SK-N-MC (cell line): ENCODE measurements at places on chromosomes 3 and 15.

GRCh38 chr3:131494706-131495105 is 8.1 kb downstream of the MRPL3 start:
- no peak for DNase-seq

DNA sequence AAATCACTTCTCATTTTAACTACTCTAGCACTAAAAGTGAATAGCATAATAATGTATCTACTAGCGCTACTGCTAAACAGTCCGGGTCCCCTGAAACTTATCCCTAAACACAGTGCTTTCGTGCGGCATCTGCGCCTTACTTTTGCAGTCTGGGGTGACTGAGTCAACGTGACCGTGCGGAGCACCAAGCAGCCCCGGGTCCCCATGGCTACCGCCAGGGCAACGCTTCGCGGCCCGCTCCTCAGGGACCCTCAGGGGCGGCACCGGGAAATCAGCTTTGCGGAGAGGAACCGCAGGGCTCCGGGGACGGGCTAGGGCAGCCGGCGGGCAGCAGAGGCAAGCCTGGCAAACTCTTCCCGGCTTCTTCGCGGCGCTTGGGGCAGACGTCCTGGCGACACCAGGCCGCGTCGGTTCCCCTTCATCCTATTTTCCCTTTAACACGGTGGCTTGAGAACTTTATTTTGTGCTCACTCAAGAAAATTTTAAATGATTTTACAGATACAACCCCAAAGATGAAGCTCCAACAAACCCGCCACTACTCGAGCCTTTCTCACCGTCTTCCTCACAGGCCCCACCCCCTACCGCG is 757 bp upstream of the DIPK2A start:
- no peak for DNase-seq

- no peak for DNase-seq
Measured at GRCh38 chr3:55526332-55527030, 39.4 kb upstream of the WNT5A start.

GRCh38 chr3:37291275-37291700 is 116.9 kb upstream of the LRRFIP2 start:
- no peak for DNase-seq

DNA sequence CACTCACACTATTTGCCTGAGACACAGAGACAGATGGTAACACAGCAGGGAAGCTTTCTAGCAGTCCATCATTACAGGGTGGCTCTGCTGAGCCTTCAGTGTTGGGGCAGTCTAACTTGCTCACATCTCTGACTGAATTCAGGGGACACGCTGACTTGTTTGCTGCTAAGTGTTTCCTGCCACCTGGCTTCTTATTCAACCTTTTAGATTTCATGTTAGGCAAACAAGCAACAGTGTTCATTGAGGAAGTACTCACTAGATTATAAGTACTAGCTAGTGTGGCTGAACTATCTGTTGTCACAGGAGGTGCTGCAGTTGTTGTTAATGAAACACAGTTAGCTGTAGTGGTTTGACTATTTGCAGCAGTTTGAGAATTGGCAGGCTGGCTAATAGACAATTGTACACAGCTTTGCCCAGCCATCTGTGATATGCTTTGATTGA is 37.3 kb downstream of the USF3 start:
- DNase-seq, result no peak

DNA sequence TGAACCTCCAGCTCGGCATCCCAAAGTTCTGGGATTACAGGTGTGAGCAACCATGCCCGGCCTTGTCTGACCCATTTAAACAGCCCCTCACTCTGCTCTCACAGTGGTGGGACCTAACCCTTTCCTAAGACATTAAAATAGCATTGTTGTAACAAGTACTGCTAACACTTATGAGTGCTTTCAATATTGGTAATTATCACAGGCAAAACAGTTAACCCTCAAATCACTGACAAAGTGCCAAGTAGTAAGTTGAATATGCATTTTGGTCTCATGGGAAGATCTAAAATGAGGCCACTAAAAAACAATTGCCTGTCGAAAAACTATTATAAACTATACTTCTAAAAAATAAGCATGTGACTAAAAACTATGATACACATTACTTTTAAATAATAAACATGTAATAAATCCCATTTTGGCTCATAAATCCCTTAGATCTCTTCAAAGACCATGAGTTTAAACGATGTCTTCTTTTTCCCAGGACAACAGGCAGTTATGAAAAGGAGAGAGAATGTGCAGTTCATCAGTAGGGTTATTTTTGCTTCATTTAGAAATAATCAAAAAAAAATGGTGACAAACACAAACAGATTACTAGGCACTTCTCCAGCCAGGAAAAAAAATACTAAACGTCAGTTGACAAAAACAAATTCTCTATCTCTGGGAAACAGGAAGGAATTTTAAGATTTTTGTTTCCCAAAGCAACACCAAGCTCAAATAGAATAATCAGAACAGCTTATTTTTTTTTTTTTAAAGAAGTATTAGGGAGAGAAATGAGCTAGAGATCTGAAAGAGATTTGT is 95.4 kb downstream of the RFTN1 start:
- no peak for DNase-seq

GRCh38 chr3:26683902-26684301 is 61.3 kb downstream of the LRRC3B start:
- no peak for DNase-seq

- DNase-seq, result no peak
Measured at GRCh38 chr3:161038725-161039124, 66.4 kb downstream of the B3GALNT1 start.

GRCh38 chr15:90620379-90621067 is 90.8 kb downstream of the CRTC3 start:
- DNase-seq, result no peak

GRCh38 chr3:26964313-26964712 is 341.7 kb downstream of the LRRC3B start:
- no peak for DNase-seq

GRCh38 chr3:138348754-138349739 is 668 bp downstream of the MRAS start:
- no peak for DNase-seq

DNA sequence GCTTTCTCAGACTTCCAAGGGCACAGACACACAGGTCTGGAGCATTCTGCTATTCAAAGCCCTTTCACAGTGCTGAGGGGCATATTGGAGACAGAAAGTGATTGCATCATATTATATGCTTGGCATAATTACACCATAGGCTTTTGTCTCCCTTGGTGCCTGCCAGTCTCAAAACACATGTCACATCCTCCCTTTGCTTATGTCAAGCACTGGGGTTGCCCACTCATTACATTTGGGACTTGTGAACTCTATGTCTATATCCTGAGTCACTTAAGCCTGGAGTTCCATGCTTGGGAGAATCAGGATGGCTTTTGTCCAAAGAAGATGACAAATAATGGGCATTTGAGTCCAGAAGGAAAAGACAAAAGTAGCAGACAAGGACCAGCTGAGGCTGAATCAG is 12.3 kb upstream of the PDZRN3 start:
- DNase-seq, result no peak

DNA sequence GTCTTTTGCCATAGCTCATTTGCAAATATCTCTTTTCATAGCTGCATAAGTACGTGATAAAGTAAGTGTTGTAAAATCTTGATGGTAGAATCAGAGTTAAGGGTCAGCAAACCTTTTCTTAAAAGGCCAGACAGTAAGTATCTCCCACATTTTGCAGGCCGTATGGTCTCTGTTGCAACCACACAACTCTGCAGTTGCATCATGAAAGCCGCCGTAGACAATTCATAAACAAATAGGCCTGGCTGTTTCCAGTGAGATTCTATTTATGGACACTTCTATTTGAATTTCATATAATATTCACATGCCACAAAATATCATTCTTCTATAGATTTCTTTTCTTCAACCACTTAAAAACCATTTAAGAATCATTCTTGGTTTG is 248.5 kb downstream of the TLE3 start:
- DNase-seq, result no peak

DNA sequence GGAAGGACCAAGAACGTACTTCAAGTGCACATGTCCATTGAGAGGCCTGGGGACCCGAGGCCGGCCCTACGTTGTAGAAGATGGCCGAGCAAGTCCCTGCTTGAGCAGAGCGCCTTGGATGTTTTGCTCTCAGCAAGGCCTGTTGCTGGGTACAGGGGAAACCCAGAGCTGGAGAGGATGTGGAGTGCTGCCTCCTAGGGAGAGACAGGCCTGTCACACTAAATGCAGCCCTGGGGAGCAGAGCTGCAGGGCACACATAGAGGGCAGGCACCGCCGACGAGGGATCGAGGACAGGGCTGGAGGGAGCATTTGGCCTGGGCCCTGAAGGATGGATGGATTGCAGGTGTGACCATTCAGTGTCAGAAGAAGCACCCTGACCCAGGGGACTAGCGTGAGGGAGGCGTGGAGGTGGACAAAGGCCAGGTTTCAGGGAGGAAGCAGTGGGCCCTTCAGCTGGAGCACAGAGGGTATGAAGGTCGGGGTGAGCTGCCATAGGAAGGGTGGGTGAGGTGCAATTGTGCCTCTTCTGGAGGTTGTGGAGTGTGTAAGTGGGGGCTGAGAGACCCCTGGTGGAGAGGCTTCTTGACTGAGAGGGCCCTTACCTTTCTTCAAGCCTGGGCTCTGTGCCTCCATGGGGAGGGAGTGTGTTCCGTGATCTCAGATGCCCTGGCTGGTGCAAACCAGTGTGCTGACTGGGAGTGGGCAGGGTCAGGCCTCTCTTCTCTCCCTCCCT is 142.4 kb downstream of the CHDH start:
- no peak for DNase-seq

GRCh38 chr3:64151342-64151871 is 73.9 kb downstream of the PRICKLE2 start:
- DNase-seq, result no peak

- DNase-seq, result no peak
Measured at GRCh38 chr15:27770769-27771554, 328.2 kb downstream of the OCA2 start.

- DNase-seq, result no peak
Measured at GRCh38 chr3:112847692-112848091, 1.0 kb upstream of the CD200R1L start.

- no peak for DNase-seq
Measured at GRCh38 chr15:40298216-40298935, 9.4 kb downstream of the PLCB2 start.

DNA sequence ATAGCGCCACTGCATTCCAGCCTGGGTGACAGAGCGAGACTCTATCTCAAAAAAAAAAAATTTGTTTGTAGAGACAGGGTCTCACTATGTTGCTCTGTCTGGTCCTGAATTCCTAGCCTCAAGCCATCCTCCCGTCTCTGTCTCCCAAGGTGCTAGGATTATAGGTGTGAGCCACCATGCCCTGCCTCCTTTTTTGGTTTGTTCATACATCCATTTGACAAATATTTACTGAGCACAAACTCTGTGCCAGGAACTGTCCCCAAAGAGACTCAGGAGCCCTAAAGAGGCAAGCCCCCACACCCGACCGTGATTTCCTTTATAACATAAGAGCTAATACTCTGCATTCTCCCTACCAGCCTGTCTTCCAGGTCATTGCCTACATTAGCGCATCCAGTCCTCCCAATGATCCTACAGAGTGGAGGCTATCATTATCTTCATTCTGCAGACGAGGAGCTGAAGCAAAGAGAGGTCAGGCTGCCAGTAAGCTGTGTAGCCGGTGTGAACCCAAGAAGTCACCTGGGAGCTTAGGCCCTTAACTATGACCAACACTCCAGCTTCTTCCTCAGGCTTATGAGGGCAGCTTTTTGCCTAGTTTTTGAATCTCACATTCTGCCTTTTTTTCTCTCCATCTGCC is 6.3 kb upstream of the PXK start:
- no peak for DNase-seq

DNA sequence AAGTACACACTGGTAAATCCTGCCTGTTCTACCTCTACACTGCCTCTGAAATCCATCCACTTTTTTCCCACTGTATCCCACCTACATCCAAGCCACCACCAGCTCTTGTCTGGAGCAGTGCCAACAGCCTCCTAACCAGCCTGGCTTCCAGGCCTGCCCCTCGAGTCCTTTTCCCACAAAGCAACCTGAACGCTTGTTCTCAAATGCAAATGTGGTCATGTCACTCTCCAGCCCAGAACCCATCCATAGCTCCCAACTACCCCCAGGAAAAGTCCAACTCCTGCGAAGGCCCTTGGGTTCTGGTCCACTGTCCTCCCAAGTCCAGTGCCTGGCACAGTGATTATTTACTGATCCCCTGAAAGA is 83.8 kb downstream of the SEMA5B start:
- DNase-seq, result no peak

GRCh38 chr15:52360229-52361203 is 64.9 kb upstream of the MYO5C start:
- DNase-seq, result no peak

DNA sequence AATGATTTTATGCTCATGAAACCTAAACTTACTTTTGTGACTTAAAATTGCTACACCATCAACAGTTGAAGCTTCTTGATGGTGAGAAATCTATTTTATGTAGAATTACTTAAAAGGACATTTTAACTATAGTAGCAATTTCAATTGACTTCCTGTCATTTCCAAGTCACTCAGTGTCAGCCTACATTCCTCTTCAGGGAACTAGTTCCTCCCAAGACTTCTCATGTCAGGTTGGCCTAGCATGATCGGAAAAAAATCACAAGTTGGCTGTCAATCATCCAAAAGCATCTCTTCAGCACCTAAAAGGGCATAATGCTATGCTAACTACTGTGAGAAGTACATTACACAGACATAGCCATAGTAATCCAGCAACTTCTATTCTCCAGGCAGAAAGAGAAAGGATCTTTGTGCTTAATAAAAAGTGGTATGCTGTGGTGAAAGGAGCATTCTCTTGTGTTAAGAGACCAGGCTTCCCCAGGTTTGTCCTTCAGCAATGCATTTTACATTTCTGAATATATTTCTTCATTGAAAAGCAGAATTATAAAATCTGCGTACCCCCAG is 893.7 kb downstream of the AGBL1 start:
- no peak for DNase-seq

- DNase-seq, result no peak
Measured at GRCh38 chr3:111999484-112000324, 982 bp downstream of the TAGLN3 start.

- no peak for DNase-seq
Measured at GRCh38 chr3:133895208-133896001, at the start of gene RAB6B. Gene RAB6B (minus strand): TSS chr3:133895882. CDS start chr3:133895466, 416 bp downstream.

- no peak for DNase-seq
Measured at GRCh38 chr3:155326901-155327300, 33.4 kb upstream of the STRIT1 start.

GRCh38 chr15:90883526-90883975 is 753 bp upstream of the FES start:
- DNase-seq, result no peak

- DNase-seq, result no peak
Measured at GRCh38 chr15:62104401-62104800, 37.6 kb downstream of the C2CD4A start.

- no peak for DNase-seq
Measured at GRCh38 chr15:50783411-50783810, 17.9 kb upstream of the SPPL2A start.
